ENCODE measurements at places on chromosomes 16 and 17.

GRCh38 chr17:45743626-45744326 is 40.3 kb upstream of the CRHR1 start:
- DNase-seq = no peak

DNA sequence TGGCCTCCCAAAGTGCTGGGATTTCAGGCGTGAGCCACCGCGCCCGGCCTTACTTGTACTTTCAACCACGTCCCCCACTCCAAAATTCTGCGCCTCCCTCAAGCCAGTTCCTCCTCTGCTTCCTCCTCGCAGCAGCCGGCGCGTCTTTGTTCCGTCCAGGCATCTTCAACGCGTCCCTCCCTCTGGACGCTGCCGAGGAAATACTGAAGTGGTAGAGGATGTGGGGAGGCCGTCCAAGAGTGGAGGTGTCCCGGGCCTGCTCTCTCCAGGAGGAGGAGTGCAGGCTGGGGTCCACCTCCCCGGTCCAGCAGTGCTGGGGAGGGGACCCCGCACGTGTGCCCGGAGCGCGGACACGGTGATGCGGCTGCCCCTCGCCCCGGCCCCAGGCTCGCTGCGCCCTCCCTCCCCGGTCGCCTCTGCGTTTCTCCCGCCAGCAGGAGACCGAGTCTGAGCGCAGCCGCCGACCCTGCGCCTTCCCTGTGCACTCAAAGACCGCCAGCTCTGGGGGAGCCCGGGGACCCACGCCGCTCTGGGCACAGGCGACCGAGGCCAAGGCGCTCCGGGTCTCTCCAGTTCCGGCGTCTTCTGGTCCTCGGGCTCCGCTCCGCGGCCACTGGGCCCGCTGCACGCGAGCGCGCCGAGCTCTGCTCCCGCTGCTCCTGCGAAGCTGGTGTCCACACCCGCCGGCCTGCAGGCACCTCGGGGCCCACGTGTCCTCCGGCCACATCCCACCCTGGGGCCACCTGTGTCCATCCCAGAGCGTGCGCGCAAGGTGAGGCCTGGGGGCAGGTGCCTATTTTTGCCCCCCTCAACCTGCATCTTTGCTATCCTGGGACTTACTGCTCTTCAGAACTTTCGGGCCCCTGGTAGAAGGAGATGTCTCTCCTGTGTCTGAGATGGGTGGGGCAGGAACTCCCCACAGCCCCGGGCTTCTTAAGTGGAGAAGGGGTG is 31.7 kb downstream of the OSBPL7 start:
- peak; percentile 69 for DNase-seq

DNA sequence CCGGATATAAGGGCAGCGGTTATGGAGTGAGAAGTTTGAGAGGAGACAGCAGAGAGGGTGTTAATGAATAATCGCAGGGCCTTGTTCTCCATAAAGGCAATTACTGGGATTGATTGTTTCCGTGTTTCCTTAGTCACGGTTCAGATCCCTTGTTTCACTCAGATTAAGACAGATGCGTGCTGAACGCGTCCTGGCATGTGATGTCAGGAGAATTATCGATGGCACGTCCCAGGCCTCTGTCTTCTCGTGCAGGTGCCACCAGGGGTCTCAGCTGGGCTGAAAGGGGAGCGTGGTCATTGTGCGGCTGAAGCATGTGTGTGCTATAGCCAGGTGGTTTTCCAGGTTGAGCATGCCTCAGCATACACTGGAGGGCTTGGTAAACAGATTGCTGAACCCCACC is 142.4 kb upstream of the NOL11 start:
- no peak for DNase-seq

DNA sequence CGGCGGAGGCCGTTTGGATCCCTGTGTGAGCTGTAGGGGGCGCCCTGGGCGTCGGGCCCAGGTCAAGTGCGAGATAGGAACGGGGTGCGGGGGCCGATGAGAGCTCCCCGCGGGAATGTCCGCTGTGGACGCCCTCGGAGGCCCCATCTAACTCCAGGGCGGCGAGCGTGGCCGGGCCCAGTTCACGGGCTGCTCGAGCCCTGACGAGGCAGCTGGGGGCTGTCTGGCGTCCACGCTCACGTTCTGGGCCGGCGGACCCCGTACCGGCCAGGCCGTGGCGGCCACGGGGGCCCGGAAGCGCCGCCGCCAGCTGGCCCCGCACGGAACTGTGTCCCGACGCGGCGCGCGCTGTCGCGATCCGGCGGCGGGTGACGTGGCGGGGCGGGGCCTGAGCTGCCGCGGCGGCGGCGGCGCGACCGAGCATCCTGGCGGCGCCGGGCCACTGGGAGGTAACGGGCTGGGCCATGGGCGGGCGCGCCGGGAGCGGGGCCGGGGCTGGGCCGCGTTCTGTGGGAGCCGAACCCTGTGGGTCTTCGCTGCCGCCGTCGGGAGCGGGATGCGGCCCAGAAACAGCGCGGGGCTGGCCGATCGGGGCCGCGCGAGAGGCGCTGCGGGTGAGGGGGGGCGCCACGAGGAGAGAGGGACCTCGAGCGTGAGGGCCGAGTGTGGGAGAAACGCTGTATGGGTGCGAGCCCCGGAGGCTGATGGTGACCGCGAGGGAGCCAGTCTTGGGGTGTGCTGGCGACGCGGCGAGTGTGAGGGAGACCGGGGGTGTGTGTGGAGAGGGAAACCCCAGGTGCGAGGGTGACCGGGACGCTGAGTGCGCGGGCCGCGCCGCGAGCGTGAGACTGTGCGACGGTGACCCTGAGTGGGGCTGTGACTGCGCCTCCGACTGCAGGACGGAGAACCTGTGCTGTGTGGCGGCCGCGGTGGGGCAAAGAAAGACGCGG is at the start of gene SLC7A6:
Gene SLC7A6, plus strand, starts transcription at position 399 of the 950 bp plus-strand sequence. CDS start 10,201 bp downstream, outside the sequence.
- no peak for DNase-seq

GRCh38 chr16:30519120-30520049 is 7.0 kb downstream of the ZNF768 start:
- DNase-seq = no peak

DNA sequence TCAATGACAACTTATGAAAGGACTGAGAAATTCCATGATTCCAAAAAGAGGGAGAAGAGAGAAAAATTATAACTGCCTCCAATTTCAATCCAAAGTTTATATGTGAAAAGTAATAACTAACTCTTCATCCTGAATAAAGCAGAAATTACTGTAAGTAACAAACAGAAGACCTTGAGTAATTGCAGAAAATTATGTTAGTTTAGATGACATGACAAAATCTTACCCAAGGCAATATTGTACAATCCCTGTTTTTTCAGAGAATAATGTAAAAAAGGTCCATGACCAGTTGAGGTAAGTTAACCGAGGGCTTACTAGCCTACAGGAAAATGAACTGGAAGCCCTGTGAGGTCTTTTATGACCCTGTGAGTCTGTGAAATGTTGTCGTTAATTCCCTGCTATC is 949.5 kb upstream of the SOX9 start:
- DNase-seq = no peak

- DNase-seq = no peak
Observed at GRCh38 chr16:89983536-89983935, 35.0 kb downstream of the DEF8 start.

DNA sequence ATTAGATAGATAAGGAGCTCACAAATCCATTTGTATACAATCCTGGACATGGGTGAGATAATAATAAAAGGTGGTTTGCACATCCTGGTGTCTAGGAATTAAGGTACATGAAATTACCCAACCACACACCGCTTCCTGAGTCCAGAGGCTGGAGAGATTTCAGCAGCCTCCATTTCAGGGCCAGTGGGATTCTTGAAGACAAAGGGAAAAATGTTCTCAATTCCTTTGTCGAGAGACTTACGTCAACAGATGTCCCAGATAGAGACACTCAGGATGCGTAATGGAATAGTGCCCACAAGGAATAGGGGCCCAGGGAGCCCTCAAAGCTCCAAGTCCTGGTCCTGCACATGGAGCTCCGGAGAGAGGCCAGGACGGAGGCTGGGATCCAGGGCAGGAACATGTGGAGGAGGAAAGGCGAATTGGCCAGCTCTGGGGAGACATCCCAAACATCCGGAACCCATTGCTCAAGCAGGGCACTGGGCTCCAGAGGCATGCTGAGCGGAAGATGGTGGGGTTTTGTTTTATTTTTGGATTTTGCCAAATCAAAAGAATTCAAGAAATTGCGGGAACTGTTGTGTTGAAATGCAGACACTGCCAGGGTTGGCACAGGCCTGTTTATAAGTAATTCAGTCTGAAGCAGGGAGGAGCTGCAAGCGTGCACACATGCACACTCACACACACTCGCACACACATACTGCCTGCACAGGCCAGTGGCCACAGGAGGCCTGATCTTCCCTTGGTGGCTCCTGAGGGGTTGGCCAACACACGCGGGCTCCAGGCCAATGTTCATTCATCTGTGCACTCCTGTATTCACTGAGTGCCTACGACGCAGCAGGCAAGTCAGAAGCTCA is 97.2 kb downstream of the NOG start:
- no peak for DNase-seq

DNA sequence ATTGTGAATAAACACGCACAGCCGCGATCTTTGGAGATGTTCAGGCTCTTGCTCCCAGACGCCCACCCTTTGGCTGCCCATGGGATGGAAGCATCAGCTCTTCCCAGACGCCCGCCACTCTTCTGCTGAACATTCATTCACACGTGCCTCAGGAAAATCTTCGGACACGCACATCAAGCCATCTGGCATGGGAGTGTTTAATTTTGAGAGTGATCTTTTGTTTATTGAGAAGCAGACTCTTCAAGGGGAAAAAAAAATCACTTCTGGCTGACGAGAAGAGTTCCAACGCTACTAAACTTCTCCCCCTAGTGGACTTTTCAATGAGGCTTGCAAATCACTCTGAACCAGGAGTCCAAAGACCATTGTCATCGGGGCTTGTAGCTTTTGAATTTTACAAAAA is 62.0 kb upstream of the NUDT7 start:
- no peak for DNase-seq

DNA sequence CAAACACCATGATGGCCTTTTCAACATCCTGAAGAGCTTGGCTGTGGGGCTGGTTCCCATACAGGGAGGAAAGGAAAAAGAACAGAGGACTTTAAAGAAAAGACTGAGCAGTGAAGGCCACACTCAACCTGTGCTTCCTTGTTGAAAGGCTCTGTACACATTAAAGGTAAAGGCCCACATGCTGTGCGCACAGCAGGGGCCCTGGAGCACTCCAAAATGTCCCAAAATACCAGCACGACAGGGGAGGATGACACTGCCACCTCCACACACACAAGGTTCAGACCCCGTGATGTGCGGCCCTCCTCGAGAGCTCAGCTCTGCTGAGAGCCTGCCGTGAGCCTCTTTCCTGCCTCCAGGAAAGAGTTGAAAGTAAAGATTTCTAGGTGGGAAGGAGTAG is 36.5 kb downstream of the FANCA start:
- no peak for DNase-seq

GRCh38 chr17:79341222-79341780 is 266.7 kb downstream of the ENGASE start:
- no peak for DNase-seq

DNA sequence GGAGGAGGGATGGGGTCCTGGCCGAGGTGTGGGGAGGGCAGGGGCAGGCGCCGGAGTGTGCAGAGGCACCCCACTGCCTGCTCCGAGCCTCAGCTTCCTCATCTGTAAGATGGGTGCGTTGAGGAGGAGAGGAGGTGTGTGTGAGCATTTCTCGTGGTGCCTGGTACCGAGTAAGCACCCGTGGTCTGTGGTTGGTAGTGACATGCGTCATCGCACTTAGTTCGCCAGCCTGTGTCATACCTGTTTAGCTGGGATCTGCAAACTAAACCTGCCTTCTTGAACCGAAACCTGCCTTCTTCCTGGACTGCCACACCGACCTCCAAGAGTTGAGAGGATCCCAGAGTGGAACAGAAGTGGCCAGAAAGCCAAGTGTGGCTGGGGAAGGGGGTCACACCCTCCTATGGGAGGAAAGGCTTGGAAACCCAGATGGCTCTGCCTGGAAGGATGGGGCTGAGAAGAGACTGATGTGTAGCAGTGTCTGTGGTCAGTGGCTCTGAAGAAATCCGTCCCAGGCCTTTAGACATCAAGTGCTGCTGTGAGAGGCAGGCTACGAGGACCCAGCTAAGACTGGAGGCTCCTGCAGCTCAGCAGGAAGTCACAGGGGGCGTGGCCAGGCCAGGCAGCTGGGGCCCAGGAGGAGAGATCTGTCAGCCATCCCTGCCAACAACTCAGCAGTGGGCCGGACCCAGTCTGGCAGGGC is 162.6 kb upstream of the PLCG2 start:
- no peak for DNase-seq

DNA sequence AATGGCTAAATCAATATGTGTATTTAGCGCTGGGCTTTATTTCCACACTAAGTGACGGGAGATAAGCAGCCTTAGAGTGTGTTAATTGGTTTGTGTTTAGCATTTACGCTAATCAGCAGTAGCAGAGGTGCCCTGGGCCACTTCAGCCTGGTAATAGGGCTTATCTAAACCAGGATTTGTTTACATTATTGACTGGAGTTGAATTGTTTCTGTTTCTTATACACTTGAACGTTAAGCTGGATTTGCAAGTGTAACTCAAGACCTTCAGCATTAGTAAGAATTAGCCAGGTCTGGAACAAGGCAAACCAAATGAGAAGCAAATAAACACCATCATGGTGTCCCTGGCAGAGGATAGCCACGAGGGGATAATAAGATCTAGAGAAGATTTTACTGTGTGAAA is 313.6 kb downstream of the HS3ST4 start:
- no peak for DNase-seq

- DNase-seq = no peak
Observed at GRCh38 chr16:78684030-78684611, 584.7 kb downstream of the WWOX start.

- no peak for DNase-seq
Observed at GRCh38 chr17:64739316-64740058, 77.4 kb upstream of the SMURF2 start.

DNA sequence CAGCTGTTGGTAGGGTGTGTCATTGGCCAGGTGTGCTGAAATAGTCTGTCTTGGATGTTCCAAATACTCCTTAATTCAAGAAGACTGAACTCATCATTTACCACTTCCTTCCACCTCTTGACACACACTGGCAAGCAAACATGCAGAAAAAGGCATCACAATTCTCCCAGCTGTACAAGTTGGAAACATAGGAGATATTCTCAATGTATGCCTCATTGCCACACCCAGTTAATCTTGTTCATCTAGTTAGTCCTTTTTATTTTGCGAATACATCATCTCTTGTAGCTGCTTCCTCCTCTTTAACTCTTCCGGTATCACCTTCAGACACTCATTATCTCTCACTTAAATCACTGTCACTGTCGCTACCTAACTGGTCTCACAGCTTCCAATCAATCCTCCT is 75.1 kb upstream of the GOT2 start:
- DNase-seq = no peak

DNA sequence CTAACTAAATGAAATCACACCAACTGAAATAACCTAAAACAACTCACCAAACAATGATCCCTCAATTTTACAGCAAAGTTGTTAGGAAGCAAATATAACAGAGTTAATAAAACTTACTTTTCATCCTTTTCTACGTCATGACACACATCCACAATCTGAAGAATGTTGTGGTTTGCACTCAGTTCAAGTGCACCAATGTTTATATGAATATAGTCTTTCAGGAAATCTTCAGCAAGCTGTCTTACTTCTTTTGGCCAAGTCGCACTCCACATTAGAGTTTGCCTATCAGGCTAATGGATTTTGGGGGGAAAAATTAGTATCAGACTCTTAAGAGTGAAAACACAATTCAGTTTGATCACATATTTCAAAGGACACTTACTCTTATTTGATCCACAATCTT is 3.3 kb downstream of the DDX5 start:
- no peak for DNase-seq

All from D721Med (cell line).